Stimulated activated CD8-positive, alpha-beta memory T cell treated with anti-CD3 and anti-CD28 coated beads, Interleukin-15, amount 100 ng/mL, for 4 hours (primary cell): ENCODE measurements at places on chromosomes 13 and 19.

DNA sequence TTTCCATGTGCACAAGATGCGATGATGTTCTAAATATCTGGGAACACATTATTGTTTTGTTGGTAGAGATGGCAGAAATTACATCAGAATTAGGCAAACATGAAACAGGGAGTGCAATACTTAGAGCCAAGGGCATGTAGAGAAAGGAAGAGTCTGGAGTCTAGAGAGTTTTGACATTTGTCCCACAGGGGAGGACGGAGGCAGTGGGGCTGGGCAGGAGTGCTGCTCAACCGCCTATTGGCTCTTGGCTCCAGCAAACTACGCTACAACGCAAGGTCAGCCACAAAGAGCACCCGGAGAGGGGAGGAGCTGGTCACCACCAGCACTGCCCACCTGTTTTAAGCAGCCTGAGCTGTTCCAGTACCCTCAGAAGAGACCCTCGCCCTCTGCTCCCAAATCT, 108.3 kb downstream of the ABCC4 start:
- no peak for DNase-seq

DNA sequence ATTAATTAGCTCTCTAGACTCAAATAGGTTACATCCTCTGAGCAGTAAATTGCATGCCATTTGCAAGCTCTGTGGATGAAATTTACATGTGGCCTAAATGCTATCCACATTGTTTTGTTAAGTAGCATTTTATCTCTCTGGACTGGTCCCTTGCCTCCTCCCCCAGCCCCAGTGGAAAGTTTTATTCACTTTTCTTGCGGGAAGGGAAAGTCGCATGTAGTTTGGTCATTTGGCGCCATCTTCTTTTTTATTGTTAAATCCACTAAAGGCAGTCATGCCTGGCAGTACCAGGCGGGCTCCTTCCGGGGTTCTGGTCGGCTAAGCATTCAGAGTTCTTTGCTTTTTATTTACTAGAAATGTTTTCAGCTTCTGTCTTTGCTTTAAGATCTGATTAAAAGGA, 188.7 kb downstream of the TM9SF2 start:
- no peak for DNase-seq

DNA sequence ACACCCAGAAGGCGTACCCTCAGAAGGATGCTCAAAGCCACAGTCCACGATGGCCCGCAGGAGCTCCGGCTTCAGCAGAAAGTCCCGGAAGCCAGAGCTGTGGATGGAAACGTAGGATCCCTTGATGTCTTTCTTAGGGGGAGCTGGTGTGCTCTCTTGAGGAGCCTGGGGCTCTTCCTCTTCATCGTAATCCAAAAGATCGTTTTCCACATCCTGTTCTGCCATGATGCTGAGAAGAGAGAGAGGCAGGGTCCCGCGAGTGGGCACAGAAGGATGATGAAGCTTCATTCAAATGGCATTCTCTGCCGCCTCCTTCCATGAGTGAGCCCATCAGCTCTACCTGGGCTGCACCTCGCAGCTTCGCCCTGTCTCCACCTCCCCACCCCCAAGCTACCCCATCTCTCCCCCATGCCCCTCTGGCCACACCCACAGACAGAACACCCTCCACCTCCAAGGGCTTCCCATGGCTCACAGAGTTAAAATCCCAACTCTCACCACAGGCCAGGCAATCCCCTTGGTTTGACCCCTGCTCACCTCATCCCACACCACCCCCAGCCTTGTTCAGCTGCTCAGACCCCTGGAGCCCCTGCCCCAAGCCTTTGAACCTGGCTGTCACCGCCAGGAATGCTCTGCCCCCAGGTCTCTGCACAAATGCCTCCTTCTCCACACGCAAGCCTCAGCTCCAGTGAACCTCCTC, 6.0 kb downstream of the DDX39A start:
- DNase-seq: no peak

DNA sequence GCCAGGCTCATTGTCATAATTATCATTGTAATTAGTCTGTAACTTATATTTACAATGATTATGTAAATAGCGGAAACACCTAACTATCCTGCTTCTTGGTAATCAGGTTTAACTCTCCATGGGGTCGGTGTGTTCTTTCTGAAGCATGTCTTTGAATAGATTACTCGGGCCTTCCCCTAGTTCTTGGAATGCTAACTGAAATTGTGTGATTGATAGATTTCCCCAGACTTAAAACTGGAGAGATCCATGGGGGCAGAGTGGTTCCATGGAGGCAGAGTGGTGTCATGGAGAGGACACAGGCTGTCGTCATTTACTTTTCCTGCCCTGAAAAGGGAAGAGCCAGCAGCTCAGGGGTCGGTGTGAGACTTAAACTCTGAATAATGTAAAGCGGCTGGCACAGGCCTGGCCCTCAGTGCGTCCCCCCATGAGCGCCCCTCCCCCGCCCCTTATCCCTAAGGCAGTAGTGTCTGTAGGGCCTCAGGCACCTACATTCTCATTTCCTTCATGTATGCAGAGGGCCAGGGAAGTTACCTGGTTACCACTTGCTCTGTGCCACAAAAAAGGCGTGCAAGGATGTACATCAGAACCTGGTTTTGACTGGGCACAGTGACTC, 225.1 kb downstream of the TM9SF2 start:
- DNase-seq: no peak

- DNase-seq: no peak
Observed at GRCh38 chr13:100290165-100290801, 201.4 kb downstream of the PCCA start.

GRCh38 chr19:41263042-41263849, 926 bp upstream of the HNRNPUL1 start:
- DNase-seq: peak; percentile 65

GRCh38 chr13:44363631-44364344, 9.8 kb upstream of the SERP2 start:
- no peak for DNase-seq

DNA sequence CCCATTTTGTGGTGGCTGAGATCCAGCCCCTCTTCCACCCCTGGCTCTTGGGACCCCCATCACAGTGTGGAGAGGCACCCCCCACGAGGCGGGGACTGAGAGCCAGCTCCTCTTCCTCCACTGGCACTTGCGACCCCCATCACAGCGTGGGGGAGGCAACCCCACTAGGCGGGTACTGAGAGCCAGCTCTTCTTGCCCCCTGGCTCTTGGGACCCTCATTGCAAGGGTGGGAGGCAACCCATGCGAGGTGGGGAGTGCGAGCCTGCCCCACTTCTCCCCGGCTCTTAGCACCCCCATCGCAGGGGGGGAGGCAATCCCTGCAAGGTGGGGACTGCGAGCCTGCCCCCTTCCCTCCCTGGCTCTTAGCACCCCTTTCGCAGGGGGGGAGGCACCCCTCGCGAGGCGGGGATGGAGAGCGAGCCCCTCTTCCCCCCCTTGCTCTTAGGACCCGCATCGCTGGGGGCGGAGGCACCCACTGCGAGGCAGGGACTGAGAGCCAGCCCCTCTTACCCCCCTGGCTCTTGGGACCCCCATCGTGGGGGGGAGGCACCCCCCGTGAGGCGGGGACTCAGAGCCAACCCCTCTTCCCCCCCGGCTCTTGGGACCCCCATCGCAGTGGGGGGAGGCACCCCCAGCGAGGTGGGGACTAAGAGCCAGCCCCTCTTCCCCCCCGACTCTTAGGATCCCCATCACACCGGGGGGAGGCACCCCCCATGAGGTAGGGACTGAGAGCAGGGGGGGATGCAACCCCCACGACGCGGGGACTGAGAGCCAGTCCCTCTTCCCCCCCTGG, 364.6 kb upstream of the SPRY2 start:
- no peak for DNase-seq

DNA sequence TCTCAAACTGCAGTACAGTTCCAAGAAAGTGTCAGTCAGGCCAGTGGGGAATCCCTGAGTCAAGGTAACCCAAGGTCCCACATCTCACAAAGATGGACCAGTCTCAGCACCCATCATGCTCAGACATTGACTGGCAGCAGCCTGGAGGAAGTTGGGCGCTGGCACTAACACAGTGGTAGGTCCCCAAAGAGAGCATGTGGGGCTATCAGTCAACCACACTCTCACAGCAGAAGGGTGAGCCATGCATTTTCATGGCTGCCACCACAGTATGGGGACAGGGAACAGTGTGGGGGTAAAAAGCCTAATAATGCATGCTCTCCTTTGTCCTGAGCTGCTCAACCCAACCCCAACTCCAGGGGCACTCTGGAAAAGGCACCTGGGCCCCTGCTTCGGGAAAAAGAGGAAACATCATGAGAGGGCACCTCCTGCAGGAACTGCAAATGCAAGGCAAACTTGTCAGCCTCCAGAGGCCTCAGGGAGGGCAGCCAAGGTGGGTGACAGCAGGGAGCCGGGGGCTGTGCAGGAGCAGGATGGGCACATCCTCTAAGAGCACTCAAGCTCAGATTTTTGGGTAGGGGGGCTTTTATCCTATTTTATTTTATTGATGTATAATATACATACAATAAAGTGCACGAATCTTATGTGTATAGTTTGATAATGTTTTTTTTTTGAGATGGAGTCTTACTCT, 9.5 kb upstream of the PLEKHF1 start:
- DNase-seq: no peak

DNA sequence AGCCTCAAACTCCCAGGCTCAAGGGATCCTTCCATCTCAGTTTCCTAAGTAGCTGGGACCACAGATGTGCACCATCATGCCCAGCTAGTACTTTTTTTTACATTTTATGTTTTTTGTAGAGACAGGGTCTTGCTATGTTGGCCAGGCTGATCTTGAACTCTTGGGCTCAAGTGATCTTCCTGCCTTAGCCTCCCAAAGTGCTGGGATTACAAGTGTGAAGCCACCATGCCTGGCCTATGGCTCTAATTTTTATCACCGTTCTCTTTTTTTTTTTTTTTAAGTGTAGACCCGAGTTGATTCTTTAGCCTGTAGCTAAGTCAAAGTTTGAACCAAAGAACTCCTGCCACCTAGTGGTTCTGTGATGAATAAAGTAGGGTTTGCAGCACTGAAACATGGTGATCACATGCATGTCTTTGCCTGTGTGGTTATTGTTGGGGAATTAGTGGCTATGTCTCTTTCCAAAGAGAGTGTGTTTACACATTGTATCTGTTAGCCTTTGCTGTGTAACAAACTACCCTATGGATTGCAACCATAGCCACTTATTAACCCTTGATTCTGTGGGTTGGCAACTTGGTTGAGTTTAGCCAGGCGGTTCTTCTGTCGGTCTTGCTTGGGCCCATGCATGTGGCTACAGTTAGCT, 11.6 kb downstream of the NFILZ start:
- no peak for DNase-seq

GRCh38 chr13:25890671-25891212, 161.1 kb downstream of the SHISA2 start:
- no peak for DNase-seq

DNA sequence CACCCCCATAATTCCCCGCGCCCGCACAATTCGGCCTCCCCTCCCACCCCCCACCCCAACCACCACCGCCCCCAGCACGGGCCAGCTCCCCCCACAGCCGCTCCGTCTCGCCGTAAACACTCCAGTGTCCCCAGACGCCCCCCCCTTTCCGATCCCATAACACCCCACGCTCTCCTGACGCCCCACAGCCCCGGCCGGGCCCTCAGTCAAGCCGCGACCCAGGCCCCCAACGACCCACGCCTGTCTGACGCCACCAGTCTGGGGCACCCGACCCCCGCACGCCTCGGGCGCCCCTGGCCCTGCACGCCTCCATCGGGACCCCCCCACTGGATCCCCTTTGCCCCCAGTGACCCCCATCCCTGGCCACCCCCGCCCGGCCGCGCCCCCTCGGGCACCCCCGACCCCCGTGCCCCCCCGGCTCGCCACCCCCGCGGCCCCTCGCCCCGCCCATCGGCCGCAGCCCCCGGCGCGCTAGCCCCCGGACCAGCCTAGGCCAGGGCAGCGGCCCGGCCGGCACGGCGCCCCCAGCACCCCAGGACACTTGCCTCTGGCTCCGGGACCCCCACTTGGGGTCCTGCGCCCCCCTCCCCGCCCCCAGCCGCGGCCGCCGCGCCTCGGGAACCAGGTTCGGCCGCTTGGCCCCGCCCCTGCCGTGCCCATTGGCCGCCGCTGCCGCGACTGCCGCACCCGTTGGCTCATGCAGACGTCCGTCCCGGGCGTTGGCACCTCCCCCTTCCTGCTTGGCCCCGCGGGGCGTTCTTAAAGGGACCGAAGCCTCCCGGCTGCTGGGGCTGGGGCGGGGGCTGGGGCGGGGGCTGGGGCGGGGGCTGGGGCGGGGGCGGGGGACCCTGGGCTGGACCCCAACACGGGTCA, at the start of gene FKBP8:
FKBP8 (minus strand) TSS at position 633 of the 873 bp plus-strand sequence. CDS start 1,603 bp downstream, outside the sequence.
- DNase-seq: peak; percentile 88

DNA sequence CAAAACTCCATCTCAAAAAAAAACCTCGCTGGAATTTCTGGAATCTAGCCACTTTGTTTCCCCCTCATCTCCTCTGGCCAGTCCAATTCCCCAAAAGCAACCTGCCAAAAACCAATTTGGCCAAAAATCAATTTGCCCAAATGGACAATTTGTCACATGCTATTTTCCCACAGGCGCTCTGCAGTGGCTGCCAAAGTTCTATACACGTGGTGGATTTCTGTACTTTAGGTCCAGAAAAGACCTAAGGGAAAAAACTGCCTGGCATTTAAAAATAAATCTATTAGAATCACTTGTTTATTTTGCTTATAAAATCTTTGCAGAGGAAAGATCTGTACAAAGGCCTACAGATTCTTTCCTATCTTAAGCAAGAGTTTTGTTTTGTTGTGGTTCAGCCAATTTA, 79.4 kb downstream of the MAP4K1 start:
- DNase-seq: no peak

GRCh38 chr13:80105350-80105749, 235.6 kb downstream of the SPRY2 start:
- DNase-seq: no peak

- DNase-seq: no peak
Observed at GRCh38 chr13:75196147-75196837, 285.7 kb downstream of the TBC1D4 start.

- DNase-seq: no peak
Observed at GRCh38 chr19:35015270-35015953, 14.9 kb upstream of the SCN1B start.

- no peak for DNase-seq
Observed at GRCh38 chr19:48881741-48882657, 9.8 kb downstream of the PPP1R15A start.

DNA sequence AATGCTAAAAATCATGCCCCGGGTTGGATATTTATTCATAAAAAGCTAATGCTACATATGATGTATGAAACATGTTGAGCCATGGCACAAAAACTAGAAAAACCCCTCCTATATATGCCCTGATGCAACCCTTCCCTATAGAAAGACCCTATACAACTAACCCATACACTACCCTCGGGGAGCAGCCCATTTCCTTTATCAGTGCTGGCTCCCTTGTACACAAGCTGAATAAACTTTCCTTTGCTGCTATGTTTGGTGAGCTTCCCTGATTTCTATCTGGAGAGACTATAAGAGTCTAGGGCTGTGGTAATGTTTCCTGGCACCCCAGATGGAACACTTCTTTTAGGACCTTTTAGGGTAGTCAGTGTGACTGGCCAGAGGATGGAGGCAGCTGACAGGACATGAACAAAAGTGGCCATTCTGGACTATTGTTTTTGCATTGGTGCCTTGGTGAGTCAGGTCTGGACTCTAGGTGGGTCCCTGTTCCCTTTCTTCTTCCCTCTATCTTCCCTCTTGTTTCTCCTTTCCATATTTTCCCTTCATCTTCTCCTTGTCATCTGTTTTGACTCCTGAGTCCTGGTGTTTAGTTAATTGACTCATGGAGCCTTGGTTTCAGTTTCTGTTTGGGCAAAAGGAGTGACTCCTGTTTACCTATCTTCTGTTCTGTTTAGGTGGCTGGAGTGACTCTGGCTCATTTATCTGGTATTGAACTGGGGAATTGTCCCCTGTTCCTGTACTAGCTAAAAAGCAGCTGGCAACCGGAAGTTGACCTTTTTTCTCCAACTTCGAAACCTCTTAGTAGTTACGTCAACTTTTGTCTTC, 1321.8 kb upstream of the PCDH9 start:
- DNase-seq: no peak

- no peak for DNase-seq
Observed at GRCh38 chr19:18156841-18157464, 4.0 kb downstream of the PIK3R2 start.

- DNase-seq: no peak
Observed at GRCh38 chr13:80037505-80037888, 303.4 kb downstream of the SPRY2 start.
